A549 treated with Hydrocortisone at 1 μM for 4 hours (cell line): ENCODE measurements at places on chromosomes 12 and 14. TPM values are rescaled to one million over a fixed set of nuclear protein-coding genes. Genes with fewer than 3 reads are reported as not detected.

The TAS2R42 gene
- total RNA-seq: not detected in 5 replicates

The CSRP2 gene
- 19.5 to 21.3 TPM (median 20.3 TPM) in 5 replicates for total RNA-seq

The AQP2 gene
- not detected in 5 replicates for total RNA-seq

The FBRSL1 gene
- total RNA-seq: 79.5 to 102 TPM (median 92.0 TPM) in 5 replicates

The ST8SIA1 gene
- total RNA-seq: not detected in 5 replicates

The ERP27 gene
- total RNA-seq: not detected in 5 replicates

The NRIP2 gene
- total RNA-seq: not detected in 5 replicates

The IL31 gene
- not detected in 5 replicates for total RNA-seq
